ENCODE measurements at places on chromosomes 4 and X.

DNA sequence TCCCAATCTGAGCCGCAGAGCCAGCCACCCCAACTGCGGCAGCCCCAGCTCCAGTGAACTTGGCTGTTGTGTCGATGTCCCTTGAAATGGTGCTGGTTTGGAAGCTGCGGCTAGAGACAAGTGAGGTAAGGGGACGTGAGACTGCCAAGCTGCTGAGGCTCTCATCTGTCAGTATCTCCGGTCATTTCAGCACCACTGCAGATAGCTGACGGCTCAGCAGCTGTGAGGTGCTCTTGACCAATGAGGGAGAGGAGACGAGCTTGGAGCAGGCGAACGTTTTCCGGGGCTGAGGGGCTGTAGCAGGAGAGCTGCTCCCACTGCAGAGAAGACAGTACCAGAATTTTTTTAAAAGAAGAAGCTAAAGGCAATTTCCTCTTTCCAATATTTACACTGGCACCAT is 175.5 kb upstream of the CASK start:
- no peak for DNase-seq

GRCh38 chr4:3355266-3355748 is 62.5 kb downstream of the RGS12 start:
- DNase-seq: no peak

GRCh38 chr4:123418351-123418931 is 21.8 kb downstream of the SPRY1 start:
- DNase-seq: peak; percentile 81

DNA sequence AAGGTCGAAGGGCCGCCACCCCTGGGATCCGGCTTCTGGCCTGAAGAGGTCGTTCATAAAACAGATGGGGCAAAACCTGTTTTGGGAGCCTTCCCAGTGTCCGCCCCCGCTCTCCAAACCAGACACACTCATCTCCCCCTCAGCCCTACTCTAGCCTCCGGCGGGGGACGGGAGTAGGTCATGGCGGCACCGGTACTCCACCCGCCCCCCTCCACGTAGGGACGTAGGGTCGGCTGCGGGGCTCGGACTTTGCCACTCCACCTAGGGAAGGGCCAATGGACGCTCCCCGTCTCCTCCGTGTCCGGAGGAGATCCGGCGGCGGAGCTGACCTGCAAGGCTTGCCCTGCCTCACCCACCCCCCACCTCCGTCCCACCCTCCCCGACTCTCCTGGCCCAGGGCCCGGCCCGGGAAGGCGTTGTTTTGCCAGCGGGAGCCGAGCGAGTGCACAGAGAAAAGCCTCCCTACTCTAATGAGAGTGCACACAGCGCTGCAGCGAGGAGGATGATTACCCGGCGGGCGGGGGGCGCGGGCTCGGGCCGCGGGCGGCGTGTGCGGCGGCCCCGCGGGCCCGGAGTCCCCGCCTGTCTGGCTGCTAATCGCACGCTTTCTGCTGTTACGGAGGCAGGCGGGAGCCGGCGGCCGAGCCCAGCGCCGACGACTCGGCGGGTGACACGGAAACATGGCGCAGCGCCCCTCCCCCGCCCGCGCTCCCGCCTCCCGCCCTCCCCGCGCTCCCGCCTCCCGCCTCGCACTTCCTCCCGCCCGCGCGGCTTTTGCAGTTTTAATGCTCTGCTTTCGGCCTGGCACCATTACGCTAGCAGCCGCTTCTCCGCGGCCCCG is 8.3 kb upstream of the BCOR start:
- DNase-seq: no peak

DNA sequence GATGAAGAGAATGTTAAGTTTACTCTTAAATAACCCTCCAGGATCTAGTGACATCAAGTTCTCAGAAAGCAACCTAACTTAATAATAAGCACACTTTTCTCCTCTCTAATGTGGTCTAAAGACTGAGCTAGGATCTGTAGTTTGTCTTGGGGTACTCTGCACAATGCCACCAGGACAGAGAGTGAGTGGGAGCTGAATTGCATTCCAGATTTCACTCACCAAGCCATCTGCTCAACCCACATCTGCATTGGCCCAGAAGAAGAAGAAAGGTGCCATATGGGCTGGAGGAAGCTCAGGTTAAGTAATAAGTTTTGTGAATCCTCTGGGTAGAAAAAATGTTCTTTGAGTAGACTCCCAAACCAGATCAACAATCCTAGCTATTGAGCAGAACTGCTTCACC is 384.6 kb downstream of the PPP3CA start:
- no peak for DNase-seq

- no peak for DNase-seq
Measured at GRCh38 chr4:99950913-99951254, 809 bp upstream of the H2AZ1 start.

DNA sequence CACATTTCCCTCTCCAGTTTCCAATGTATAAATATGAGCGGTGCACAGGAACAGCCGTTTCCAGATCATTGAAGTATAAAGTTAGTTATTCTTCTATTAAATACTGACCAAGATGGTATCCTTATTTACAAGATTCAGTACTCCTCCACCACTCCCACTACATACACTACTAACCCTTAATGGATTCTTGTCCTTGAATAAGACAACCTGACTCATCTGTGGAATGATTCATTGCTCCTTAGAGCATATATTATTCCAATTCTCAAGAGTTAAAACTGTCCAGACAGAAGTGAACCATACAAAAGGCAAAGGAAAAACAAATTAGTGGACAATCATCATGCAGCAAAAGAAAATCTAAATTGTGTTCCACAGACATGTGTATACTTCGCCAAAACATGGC is 373.3 kb downstream of the IDS start:
- no peak for DNase-seq

GRCh38 chr4:156293657-156294297 is 340.1 kb upstream of the CTSO start:
- no peak for DNase-seq

GRCh38 chr4:87953826-87954225 is 21.7 kb upstream of the SPP1 start:
- DNase-seq: no peak

DNA sequence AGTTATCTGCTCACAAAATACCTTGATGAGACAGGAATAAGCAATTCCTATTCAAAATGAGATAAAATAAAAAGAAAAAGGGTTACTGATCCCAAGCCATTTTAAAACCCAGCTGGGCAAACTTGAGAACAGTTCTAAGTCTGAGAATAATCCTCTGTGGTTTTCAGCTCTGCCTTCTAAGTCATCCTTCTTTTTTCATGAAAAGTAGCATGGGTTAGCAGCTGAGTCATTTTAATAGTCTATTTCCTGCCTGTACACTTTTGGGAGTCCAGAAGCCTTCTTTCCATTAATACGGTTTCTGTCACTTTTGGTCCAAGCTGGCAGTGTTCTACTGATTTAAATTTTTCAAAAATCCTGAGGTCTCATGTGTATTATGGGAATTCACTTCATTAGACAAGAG is 374.3 kb downstream of the IQCM start:
- no peak for DNase-seq

- no peak for DNase-seq
Measured at GRCh38 chr4:100023800-100024199, 73.7 kb upstream of the H2AZ1 start.

GRCh38 chr4:84479663-84480062 is 19.4 kb downstream of the NKX6-1 start:
- DNase-seq: peak; percentile 17

DNA sequence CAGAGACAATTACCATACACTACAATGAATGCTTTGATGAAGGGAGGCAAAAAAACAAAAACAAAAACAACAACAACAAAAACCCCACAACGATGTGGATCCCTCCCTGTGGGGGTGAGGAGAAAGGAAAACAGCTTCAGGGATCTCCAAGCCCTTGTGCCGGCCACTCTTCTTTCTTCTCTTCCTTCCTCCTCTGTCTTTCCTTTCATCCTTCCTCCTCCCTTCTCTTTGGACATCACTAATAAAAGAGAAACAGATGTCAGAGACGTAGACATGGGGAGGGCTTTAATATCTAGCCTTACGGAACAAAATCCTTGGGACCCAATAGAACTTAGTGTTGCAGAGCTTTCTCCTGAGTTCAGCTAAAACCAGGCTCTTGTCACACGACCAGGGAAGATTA is 18.8 kb upstream of the STX18 start:
- DNase-seq: no peak

DNA sequence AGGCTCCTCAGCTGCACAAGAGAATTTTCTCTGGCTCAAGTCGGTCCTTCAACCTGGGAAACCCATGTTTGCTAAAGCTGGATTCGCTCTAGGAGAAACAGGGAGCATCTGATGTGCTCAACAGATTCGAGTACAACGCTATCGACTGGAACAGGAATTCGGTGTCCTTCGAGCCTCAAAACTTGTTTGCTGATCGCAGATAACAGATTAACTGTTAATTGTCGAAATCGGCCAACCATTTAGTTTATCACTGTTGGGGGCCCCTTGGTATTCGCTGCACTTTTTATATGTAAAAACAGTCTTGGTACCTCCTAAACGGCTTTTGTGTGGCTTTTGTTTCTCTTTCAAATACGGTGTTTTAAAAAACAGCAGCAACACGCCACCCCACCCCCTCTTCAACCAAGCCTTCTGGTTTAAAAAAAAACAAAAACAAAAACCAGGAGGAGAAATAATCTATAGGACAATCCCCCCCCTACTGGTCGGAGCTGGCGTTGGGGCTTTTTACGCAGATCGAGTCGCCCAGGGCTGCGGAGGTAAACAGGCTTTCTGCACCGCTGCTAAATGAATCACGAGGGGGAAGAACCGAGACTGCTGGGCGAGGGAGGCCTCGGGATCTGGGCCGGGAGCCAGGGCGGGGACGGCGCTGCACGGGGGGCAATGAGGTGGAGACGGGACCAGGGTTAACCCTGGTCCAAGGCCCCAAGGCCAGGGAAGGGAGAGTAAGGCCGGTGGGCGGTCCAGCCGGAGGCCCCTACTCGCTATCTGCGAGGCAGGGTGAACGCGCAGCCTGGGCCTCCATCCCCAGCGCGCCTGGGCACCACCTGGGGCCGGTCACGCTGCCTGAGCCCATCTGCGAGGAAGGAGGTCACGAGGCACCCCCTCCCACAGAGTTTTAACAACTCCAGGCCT is 71.7 kb upstream of the BCOR start:
- no peak for DNase-seq

GRCh38 chr4:133147286-133147821 is 1.7 kb upstream of the PCDH10 start:
- DNase-seq: no peak

GRCh38 chr4:23789762-23790161 is 100.1 kb downstream of the PPARGC1A start:
- no peak for DNase-seq

- DNase-seq: no peak
Measured at GRCh38 chr4:21205821-21206531, 505.7 kb downstream of the PACRGL start.

GRCh38 chr4:44984083-44984482 is 257.7 kb upstream of the GNPDA2 start:
- no peak for DNase-seq

DNA sequence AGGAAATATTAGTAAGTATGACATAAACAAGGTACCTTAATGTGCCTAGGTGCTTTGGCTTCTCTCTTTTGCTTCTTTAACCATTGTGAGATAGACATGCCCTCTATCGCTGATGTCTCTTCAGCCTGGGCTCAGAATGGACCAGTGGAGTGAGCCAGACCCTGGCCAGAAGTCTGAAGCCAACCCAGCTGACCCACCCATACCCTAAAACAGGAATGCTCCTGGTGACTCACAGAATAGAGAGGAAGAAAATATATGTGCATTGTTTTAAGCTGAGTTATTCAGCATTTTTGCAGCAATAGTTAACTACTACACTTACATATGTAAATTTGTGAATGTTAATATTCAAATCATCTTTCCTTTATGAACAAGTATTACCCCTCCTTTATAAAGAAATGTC is 167.5 kb upstream of the PCDH10 start:
- DNase-seq: peak; percentile 5

- no peak for DNase-seq
Measured at GRCh38 chr4:7646384-7647061, 211.8 kb upstream of the PSAPL1 start.

DNA sequence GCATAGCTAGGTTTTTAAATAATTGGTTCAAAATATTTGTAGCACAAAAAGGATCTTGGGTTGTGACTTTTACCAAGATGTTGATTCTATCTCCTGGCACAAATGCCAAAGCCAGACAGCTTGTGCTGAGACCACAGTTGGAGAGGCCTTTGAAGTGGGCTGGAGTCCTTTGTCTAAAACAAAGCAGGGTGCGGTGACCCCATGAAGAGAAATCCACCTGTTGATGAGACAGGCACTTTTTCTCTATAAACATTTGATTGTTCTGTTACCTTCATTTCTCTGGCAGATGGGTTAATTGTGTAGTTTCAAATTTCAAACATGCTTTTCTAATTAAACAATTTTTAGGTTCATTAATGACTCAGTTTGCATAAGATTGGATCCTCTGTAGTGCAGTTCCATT is 56.7 kb downstream of the STOX2 start:
- DNase-seq: no peak

GRCh38 chrX:71107762-71108360 is 1.3 kb upstream of the CXorf65 start:
- no peak for DNase-seq

GRCh38 chr4:186775902-186776301 is 52.2 kb upstream of the FAT1 start:
- no peak for DNase-seq

DNA sequence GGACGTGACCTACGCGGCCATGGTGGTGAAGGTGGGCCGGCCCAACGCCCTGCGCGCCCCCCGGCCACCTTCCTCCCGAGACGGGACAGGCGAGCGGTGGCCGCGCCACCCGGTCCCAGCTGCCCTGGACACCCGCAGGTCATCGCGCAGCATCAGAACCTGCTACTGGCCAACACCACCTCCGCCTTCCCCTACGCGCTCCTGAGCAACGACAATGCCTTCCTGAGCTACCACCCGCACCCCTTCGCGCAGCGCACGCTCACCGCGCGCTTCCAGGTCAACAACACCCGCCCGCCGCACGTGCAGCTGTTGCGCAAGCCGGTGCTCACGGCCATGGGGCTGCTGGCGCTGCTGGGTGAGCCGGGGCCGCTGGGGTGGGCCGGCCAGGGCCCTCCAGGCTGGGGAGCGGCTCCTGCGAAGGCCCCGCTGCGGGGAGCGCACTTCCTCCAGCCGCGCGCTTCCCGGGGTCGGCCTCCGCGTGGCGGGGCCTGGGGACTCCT is 9.0 kb upstream of the SLC26A1 start:
- DNase-seq: no peak

Measured in iPS-NIHi11 (cell line).